Breast epithelium (tissue), 4 donors: ENCODE measurements at places on chromosomes 12 and 14.

DNA sequence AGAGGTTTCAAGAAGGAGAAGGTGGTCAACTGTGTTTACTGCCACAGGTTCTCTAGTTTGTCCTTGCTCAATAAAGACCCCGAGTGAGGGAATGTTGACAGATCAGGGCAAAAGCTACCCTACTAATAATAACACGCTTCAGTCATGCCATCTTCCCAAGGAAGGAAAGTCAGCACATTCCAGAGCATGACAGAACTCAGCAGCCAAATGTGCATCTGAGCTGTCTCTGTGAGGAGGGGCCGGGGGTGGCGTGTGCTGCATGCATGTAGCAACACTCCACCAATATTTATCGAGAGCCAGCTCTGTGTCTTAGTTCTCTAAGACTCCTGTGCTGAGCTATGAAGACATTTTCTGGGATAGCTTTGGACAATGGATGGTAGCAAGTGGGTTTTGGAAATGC, 260.4 kb downstream of the DPF3 start:
- DNase-seq: no peak

DNA sequence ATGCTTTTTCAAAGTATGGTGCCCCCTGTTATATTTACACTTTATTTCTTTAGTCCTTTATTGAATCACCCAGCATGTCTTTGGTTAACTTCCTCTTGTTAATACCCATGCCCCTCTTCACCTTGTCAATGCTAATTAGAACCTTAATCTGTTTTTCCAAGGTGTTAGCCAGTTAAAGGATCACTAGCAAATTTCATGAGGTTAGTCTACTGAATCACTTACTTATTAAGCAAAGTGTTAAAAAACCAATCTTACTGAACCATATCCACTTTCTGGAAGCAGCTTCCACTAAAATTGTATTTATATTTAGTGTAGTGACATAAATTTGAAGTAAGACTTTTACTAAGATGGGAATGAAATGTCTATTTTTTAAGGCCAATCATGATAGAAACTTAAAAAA, 27.9 kb downstream of the TAOK3 start:
- no peak for DNase-seq

DNA sequence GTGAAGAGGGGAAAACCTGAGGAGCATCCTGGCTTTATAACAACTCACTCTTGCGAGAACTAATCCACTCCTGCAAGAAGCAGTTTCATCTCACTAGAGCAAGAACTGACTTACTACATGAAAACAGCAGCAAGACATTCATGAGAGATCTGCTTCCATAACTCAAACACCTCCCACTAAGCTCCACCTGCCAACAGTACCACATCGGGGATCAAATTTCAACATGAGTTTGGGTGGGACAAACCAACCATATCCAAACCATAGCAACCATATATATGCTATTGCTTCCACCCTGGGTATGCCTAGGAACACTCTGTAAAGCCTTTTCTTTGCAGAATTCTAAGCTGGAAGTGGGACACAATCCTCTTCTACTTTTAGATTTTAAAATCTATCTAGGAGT, 13.9 kb upstream of the AVPR1A start:
- DNase-seq: no peak

- no peak for DNase-seq
These were observed 8.5 kb upstream of the PRKAB1 start for GRCh38 chr12:119659289-119659897.

- DNase-seq: no peak
These were observed 105.1 kb downstream of the PRIMA1 start for GRCh38 chr14:93683226-93683625.

GRCh38 chr12:68613209-68613904, 2.7 kb downstream of the RAP1B start:
- DNase-seq: no peak

DNA sequence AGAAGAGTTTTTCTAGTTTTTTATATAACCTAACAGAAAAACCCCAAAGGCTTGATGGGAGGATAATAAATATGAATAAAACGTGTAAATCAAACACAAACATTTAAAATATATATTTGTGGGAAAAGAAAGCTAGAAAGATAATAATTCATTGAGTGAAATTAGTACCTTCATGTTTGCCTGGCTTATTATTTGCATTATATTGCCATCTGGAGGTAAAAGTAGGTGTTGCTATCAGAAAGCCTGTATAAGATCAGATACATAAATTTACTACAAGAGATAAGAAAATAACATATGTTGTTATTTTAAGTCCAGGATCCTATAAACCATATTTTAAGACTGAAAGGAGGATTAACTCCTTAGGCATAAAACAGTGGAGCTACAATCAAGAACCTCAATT, 77.7 kb downstream of the NTS start:
- no peak for DNase-seq

- DNase-seq: no peak
These were observed 14.4 kb upstream of the SERPINA10 start for GRCh38 chr14:94307410-94307992.

DNA sequence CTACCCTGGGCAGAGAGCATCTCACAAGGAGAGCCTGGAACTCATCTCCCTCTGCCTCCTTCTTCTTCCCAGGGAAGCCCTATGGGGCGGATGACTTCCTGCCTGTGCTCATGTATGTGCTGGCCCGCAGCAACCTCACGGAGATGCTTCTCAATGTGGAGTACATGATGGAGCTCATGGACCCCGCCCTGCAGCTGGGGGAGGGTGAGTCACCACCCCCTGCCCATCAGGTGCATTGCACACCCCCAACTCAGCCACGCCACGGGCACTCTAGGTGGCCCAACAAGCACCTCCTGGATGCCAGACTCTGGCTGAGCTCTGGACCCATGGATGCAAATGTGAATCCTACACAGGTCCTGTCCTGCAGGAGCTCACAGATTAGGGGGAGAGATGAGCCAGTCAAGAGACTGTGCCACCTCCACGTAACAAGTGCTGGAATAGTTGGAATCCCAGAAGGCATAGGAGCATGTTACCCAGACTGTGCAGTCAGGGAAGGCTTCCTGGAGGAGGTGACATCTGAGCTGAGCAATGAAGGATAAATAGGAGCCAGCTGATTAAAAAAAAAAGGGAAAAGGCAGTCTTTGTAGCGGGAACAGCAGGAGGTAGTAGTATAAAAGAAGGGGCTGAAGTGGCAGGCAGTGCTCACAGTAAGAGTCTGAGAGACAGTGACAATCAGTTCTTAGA, 71.9 kb downstream of the LGMN start:
- no peak for DNase-seq

GRCh38 chr14:73259837-73260236, 22.5 kb downstream of the PAPLN start:
- no peak for DNase-seq

- DNase-seq: no peak
These were observed 82.4 kb upstream of the MYF6 start for GRCh38 chr12:80625051-80625450.

GRCh38 chr14:86826661-86827060, 1166.3 kb downstream of the GALC start:
- no peak for DNase-seq

- no peak for DNase-seq
These were observed 200.3 kb upstream of the DIO3 start for GRCh38 chr14:101361044-101361443.

GRCh38 chr12:19547271-19547671, 108.0 kb downstream of the AEBP2 start:
- DNase-seq: no peak

DNA sequence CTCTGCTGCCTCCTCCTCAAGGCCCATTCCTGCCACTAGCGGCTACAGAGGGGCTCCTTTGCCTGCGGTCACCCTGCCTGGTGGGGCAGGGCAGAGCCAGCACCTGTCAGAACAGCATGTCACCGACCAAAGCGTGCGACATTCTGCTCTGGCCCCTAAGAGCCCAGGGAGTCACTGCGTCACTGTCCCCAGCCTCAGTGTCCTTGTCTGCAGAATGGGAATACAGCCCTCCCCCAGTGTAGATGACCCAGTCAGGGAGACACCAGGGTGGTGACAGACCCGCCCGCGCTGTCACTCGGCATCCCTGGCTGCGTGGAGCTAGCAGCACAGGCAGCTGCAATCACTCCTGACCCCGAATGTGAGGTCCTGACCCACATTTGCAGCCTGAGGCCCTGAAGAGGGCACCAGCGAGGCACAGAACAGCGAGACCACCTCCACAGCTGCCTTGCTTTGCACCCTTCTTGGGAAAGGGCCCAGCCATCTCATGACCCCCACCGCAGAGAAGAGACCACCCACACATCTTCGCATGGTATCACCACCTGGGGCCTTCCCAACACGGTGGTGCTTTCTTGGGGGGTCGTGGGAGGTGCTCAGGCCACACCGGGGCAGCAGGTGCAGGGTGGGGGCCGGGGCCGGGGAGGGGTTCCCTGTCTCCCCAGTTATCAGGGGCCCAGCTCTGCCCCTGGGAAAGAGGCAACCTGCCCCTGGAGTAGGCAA, 2.5 kb downstream of the AHNAK2 start:
- DNase-seq: no peak

GRCh38 chr12:101697930-101698799, 725 bp downstream of the CHPT1 start:
- DNase-seq: no peak

DNA sequence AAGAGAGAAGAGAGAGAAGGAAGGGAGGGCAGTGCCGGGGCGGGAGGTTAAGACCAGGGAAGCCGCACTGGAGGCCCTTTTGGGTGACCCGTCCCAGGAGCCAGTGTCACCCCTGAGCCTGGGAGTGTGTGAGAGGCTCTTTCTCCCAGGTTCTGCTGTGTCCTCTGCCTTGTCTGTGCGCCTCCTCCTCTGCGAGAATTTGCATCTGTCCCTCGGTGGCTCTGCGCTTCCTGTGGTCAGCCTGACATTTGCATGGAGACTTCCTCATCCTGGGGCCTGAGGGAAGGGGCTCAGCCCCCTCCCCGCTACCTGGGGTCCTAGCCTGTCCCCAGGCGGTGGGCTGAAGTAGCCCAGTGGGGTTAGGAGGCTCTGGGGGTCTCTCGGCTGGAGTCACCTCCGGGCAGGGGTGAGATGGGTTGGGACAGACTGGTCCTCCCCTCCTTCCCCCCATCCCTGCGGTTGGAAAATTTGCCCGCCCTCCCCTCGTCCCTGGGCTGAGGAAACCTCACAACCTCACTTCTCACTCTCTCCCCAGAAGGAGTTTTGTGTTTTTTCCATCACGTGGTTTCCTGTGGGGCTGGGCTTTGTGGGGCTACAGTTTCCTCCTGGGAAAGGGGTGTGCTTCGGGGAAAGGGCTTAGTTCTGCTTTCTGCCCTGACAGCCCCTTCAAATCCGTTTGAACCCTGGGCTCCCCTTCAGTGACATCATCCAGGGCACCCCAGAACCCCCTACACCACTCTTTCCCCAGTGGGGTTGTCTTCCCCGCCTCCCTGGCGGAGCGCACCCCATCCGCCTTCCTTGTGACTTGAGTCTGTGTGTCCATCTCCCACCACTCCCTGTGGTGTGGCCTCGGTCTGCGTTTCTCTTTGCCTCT, 2.5 kb downstream of the PTPN6 start:
- no peak for DNase-seq

DNA sequence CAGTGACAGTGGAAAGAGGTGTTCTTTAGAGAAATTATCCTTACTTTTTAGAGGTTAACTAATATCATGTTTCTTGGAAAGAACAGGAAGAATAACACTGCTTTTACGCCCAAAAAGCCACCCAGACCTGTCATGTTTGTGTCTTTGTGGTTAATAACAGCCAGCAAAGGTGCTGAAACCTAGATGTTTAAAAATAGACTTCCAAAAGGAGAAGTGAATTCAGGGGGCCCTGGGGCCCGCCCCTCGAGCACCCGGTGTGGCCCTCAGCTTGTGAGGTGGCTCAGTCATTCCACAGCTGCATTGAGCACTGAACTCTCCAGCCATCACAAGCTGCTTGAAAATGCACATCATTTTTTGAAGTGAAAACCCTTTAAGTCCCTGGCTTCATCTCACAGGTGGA, 20.8 kb upstream of the AMN start:
- DNase-seq: no peak

GRCh38 chr12:82438356-82438755, 80.0 kb downstream of the METTL25 start:
- DNase-seq: no peak

DNA sequence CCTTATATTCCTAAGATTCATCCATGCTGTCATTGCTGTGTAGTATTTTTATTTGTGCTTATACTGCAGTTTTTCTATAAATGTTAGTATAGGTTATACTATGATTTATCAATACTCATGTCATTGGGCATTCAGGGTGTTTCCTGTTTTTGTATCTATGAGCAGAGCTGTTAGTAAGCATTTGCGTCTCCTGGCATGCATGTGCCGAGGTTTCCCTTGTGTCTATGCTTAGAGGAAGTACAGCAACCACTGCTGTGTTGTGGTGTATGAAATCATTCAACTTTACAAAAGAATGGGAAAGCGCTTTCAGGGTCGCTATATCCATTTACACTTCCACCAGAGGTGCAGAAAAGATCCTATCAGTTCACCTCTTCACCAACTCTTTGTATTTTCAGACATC, 122.7 kb downstream of the RGS6 start:
- DNase-seq: no peak

DNA sequence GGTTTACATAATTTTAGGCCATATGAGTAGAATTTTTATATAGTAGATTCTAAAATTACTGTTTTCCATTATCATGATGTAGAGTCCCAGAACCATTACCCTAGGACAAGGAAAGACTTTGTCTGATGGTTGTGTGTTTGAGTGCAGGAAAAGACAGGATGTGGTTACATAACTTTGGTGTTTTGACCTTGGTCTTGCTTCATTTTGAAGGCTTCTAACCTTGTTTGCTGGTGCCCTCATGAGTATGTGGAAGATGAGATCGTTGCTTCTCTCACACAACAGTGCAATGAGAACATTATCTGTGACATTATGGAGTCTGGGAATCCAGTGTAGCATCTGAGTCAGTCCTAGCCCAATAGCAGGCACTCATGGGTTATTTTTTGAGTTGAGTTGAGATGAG, 106.2 kb downstream of the IGF1 start:
- DNase-seq: no peak

DNA sequence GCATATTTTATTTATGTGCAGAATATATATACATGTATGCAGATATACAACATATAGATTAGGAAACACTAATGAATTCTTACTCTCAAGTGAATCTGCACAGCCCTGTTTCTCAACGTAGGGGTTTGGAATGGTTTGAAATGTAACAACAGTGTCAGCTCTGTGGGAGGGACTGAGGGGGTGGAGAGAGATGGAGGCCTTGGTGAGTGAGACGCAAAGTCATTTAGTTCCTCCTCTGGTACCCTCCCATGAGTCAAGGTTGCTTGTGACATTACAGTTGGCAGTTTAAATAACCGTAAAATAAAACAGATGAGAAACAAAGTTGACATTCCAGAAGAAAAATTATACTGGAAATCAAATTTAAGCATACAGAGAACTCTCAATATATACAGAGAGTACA, 313.0 kb upstream of the PRKD1 start:
- no peak for DNase-seq

GRCh38 chr12:2372178-2372577, 319.4 kb downstream of the CACNA1C start:
- DNase-seq: no peak

GRCh38 chr12:129873111-129873832, 30.6 kb downstream of the TMEM132D start:
- no peak for DNase-seq

DNA sequence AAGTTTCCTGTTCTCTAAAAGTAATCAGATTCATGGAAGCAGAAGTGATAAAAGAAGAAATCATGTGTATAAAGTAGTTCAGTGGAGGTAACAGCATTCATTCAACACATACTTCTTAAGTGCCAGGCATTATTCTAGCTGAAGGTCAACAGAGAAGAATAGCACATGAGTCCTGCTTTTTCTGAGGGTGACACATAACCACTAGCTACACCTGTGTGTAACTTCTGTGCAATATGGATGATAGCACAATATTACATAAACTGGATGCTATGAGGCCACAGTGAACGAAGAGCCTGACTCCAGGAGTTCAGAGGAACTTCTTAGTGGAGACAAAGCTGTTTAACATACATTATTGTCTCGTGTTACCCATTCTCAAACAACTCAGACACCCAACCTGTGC, 114.3 kb upstream of the PCED1B start:
- no peak for DNase-seq
